ENCODE measurements at places on chromosomes 7 and 10.
A peak's percentile ranks its signal among the peaks of the same experiment; 100 is the strongest.

DNA sequence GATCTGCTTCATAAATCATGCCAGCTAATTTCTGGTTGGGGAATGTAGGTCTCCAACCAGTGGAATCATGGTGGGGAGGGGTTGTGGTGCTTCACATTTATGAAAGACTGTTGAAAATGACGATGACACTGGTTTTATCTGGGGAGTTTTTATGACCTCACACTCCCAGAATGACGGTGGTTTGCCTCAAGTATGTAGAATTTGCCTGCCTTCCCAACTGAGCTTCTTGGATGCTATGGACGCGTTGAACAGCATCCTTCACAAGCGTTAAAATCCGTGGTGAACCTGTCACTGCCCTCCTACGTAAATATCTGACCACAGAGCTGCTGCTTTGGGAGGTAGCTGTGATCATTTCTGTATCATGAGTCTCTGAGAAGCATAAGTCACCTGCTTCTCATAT is 3.3 kb downstream of the INSYN2A start:
- DNase-seq, result no peak

DNA sequence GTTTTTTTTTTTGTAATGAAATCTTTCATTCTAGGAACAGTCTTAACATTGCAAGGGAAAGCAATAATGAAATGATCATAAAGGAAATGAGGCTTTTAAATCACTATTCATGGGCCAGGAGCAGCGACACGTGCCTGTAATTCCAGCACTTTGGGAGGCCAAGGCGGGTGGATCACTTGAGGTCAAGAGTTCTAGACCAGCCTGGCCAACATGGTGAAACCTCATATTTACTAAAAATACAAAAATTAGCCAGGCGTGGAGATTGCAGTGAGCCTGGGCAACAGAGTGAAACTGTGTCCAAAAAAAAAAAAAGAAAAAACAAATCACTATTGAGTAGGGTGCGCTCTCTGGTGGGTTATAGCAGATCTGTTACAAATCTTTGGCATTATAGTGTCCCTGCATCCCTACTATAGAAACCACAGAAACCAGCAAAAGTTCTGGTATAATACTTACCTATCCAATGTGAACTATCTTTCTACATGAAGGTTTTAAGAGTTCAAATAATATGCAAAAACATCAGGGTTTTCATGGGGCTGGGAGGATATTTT is 72.1 kb downstream of the GLI3 start:
- DNase-seq, result no peak

- DNase-seq, result no peak
These were observed 166.6 kb upstream of the KLF14 start for GRCh38 chr7:130900471-130901076.

- no peak for DNase-seq
These were observed 39.1 kb downstream of the VWC2 start for GRCh38 chr7:49812534-49812933.

DNA sequence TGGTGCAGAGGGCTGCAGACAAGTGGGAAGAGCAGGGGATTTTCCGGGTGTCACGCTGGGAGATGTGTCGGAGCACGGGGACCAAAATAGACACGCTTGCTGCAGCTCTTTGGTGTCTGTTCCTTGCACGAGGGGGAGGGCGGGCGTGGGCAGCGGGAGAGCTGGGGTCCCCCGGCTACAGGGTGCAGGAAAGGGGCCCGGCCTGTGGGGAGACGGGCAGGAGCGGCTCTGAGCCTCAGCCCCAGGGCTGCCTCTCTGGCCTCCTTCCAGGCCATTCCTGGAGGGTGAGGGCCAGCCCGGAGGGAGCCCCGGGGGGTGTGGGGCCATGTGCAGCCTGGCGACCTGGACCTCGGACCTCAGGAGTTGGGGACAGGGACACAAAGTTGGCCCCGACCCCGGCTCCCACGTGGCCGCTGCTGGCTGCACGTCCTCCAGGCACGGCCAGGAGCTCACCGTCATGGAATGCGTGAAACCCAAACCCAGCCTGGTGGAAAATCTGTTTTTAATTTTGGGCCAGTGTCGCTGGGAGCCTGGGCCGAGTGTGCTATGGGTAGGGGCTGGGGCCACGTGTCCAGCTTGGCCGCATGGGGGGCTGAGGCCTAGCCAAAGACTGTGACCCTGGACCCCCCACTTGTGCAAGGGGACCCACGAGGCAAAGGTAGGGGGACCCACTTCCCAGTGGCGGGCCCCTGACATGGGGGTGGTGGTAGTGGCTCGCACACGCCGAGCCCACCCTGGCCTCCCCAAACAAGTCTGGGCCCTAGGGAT is 6.6 kb downstream of the TTYH3 start:
- DNase-seq, result no peak

GRCh38 chr10:91694170-91694794 is 61.4 kb upstream of the PPP1R3C start:
- peak; percentile 27 for DNase-seq

DNA sequence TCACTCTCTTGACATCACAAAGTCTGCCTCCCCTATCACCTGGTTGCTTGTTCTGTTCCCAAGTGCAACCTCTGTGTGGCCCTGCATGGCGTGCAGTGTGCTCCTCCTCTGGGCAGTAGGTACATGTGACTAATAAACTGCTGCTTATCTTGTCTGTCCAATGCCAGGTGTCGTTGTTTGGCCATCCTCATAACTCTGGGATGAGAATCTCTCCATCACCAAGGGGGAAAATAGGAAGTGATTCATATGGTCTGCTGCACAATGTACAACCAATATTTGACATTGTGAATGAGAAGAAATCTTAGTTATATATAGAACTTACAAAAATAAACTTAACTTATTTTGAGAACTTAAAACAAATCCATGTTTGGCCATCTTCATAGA is 135.2 kb downstream of the INHBA start:
- DNase-seq, result no peak

- no peak for DNase-seq
These were observed 46.3 kb downstream of the SYPL1 start for GRCh38 chr7:106065575-106066500.

GRCh38 chr10:50456719-50457118 is 167.0 kb downstream of the SGMS1 start:
- no peak for DNase-seq

GRCh38 chr7:25852211-25852938 is 299.6 kb upstream of the NFE2L3 start:
- no peak for DNase-seq

DNA sequence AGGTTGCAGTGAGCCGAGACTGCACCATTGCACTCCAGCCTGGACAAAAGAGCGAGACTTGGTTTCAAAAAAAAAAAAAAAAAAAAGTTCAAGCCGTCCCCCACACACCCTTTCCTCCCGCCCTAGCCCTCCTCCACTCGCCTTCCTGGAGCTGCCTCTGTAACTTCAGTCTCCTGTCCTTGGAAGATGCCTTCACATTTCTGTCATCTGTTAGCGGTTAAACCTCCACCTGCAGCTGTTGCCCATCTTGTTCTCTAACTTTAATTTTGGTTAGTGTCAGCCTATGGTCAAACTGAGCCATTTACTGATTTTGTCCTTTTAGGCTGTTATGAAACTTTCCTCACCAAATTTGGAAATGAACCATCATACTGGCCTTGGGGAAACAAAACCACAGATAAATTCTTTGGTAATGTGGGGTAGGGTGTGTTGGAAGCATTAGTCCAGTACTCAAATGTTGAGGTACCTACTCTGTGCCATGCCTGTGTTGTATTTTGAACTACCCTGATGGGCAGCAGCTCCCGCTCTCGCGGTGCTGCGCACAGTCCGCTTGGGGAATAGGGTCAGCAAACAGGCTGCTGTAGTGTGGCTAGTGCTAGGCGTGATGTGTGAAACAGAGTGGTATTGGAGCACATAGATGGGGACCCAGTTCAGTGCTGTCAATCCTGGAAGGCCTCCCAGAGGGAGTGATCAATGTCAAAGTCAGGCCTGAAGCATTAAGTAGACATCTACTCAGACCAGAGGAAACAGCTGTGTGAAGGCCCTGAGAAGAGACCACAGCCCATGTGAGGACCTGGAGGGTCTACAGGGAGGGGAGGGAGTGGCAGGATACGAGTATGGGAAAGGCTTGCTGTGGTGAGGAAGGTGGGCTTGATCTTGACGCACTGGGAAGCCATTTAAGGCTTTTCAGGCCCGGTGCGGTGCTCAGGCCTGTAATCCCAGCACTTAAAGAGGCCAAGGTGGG is 26.9 kb downstream of the SFXN4 start:
- DNase-seq, result no peak

DNA sequence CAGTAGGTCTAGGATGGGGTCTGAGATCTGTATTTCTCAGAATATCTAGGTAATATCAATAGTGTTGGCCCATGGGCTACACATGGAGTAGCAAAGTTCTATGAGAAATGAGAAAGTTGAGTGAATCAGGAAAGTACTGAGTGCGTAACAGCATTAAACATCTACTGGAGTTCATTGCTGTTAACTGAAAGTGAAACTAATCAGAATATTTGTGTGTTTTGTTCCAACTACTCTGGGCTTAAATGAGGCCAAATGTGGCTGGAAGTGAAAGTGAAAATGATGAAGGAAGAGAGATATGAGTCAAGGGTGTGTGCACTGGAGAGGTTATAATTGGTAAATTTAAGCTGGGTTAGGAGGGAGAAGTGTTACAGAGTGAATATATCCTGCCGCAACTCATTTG is 46.5 kb downstream of the TMEM106B start:
- DNase-seq, result peak; percentile 11

Data from GM12891 (cell line).